ENCODE measurements at places on chromosomes 11 and 22.

- no peak for DNase-seq
Measured at GRCh38 chr11:120137611-120138521, at the start of gene TRIM29. TSS of gene TRIM29 (minus strand) at chr11:120138113. CDS start at chr11:120138031, 82 bp downstream.

GRCh38 chr11:43874078-43874477 lies 6.6 kb upstream of the ALKBH3 start:
- no peak for DNase-seq

- DNase-seq: no peak
Measured at GRCh38 chr11:32344946-32345345, 90.4 kb downstream of the WT1 start.

- no peak for DNase-seq
Measured at GRCh38 chr11:70145071-70145470, 58.0 kb upstream of the FADD start.

DNA sequence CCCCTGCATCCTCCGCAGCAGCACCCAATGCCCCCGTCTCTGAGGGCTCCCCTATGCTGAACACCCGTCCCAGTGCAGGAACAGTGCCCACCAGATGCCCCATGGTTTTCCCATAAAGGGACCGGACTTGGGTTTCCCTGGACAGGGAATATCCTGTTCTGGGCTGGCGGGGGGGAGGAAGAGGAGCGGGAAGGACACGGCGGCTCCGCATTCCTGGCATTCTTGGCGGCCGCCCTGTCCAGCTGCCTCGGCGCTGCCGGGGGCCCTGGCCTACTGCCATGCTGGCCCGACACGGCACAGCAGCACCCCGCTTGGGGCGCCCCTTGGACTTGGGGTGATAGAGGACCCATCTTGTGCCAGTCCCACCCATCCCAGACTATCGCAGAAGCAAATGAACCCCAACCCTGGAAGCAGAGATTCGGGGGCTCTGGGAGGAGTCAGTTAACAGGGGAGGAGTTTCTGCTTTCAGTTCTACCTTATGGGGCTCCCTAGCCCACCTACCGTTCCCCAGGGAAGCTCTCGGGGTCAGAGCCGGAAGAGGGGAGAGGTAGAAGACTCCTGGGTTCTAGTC lies 23.7 kb upstream of the CBX7 start:
- DNase-seq: no peak

DNA sequence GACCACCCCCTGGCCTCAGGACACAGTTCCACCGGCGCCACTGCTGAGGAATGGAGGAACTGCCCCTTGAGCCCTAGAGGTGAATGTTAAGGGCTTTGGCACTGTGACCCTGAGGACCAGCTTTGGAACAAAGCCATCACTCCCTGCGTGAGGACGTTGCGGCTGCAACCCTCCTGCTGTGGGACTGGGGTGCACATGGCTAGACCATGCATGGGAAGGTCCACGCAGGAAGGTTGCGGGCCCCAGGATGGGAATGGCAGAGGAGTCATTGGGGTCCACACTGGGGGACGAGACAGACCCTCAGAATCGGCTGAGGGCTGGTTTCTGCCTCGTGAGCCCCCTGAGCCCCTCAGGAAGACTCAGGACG lies 6.4 kb upstream of the ADORA2A start:
- DNase-seq: no peak

DNA sequence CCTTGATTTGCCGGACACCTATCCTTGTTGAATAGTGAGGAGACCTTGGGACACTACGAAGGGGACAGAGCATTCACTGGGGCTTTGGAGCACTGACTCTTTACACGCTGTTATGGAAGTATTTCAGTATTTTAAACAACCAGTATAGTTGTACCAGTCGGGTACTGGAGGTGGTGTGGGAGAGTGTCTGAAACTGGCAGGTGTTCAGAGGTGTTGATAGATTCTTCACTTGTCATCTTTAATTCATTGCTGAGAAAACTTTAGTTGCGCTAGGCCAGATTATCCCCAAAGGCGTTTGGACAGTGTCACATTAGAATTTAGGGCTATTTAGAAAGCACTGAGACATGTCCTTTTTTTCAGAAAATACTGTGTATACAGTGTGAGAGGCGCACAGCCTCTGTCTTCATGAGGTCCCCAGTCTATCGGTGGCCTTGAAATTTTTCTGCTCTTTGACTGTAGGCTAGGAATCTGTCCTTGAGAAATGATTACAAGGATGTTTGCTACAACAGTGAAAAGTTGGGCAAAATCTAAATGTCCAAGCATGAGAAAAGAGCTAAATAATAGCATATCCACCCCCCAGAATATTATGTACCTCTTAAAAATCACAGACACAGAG lies 69.7 kb downstream of the TEAD1 start:
- DNase-seq: no peak

DNA sequence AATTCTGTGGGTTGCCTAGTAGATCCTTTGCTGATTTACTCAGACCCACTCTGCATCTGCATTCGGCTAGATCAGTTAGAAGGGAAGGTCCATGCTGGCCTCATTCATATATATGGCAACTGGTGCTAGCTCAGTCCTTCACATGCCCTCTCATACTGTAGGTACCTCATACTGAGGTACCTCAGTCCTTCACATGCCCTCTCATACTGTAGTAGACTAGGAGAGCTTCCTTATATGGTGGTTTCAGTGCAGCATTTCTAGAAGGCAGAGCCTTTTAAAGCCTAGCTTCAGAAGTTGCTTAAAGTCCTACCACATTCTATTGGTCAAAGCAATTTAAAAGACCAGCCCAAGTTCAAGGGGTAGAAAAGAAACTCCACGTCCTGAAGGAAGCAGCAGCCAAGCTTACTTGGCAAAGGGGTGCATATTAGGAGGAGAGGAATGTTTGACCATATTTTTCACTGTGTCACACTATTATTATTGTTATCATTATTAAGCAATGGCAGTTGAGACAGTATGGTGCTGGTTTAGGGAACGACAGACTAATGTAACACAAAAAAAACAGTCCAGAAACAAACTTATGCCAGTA lies 356.4 kb downstream of the DYNC2H1 start:
- DNase-seq: no peak

DNA sequence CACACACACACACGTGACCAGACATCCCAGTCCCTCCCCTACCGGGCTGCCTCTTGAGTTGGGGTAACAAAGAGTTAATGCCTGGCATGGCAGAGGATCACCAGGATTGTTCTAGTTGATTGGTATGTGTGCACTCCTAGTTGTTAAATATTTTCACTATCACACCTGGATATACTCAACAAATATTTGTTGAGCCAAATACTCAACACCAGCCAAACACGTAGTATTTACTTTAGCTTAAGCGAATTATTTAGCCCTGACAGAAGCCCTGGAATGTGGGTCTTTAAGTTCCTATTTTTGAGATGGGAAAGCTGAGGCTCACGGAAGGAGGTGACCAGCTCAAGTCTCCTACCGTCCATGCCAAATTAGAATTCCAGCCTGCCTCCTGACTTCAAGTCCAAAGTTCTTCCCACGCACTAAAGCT lies 10.5 kb downstream of the CD3E start:
- DNase-seq: no peak

DNA sequence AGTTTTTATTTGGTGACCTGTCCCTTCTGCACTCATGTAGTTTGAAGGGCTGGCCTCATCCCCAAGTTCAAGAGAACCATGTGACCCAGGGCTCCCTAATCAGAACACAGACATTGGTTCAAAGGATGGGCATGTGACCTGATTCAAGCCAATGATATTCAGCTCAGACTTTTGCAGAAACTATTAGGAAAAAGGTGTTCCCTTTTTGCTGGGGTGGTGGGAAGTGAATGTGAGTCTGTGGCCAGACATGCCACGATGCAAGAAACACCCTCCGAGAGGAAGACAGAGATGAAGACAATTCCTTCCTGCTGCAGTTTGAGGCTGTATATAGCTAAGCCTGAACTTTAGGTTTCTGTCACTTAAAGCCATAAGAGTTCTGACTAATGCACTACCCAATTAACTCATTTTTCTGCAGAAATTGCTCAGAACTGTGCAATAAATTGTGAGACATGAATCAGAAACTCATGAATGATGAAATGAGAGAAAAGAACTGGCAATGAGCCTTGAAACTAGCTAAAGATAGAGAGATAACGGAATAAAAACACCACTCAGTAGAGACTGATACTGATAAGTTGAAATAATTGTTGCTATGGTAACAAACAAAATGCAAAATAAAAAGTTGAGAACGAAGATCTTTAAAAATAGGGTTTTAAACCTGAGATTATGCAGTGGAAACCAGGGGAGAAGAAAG lies 9.2 kb upstream of the MAPK1 start:
- no peak for DNase-seq

DNA sequence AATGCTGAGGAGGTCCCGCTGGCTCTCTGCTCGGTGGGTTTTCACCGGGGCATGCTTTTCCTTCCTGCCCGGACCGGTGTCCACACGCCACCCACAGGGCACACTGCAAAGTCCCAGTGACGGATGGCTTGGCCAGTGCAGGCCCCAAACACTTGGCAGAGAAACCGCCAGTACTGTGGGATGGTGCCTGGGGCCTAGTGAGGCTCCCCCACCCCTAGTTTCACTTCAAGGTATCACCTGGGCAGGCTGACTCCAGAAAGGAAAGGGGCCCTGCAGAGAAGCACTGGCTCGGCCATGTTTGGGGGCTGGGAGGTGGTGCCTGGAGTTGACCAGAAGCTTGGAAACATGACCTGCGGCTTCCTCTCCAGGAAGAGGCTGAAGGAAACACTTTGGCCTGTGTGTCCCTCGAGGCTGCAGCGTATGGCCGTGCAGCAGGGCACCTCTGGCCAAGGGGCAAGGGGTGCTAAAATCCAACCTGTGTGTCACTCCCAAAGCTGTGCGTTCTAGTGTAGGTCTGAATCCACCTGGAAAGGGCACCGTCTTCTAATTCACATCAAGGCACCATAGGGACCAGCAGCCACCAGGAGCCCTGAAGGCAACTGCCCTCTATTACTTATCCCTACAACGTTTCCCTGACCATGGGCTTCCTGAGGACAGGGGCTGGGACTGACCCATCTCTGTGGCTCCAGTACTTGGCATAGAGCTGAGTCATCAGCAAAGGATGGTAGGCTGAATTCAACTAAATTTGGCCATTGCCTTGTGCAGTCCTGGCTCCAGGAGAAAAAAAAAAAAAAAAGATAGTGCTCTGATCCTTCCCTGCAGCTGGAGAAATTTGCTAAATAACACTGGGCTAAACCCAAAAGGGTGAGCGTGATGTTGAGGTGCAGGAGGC lies 22.6 kb downstream of the TPBGL start:
- no peak for DNase-seq

DNA sequence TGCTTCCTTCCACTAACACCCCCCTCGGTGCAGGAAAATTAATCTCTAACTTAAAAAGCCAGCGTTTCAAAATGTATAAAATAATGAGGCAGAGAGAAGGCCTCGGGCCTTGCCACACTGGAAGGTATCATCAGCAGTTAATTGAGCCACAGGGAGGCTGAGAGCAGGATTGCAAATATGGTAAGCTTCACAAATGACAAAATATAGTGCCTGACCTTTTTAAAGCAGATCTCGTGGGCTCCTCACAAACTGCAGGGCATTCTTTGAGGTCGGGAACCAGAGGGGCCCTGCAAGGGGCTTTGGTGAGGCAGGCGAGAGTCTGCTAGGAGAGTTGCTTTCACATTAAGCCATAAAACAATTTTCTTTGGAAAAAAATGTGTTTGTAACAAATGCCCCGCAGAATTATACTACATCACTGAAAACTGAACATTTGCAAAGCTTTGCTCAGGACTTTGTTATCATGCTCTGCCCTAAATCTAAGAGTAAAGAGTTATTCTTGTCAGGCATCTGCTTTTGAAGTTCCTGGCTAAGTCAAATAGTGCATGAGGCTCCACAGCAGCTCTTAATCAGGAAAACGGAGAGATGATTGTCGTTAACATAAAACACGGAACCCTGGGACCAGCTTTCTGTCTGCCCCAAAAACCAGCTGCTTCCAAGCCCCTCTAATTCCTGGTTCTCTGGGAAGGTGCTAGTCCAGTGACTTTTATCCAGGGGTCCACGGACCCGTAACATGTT lies 61.4 kb upstream of the SYT13 start:
- DNase-seq: no peak

DNA sequence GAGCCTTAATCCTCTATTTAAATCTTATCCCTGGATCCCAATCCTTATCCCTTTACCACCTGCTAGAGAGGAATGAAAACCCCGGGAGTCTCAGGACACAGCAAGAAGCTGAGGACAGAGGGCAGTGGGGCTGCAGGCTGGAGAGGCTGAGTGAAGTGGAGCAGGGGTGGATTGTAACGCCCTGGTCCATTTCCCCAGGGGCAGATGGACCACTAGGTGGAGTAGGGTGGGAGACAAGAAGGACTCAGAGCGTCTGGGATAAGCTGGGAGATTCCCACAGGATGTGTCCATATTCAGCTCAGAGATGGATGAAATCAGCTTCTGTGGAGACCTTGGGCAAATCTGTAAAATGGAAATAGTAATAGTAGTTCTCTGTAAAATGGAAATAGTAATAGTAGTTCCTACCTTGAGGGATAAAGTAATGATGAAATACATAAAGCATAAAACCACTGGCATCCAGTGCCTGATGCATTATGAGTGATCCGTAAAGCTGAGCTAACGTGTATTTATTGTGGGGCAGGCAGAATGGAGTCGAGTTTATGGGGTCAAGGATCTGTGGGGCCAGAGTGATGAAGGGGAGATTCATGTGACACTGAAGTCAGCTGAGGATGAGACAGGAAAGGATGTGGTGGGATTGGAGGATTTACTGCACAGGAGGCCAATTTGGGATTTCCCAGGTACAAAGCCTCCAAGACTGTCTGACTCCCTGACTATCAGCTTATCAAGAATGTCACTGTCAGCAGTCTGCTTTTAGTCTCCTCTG lies 1.9 kb upstream of the ROBO4 start:
- DNase-seq: no peak

DNA sequence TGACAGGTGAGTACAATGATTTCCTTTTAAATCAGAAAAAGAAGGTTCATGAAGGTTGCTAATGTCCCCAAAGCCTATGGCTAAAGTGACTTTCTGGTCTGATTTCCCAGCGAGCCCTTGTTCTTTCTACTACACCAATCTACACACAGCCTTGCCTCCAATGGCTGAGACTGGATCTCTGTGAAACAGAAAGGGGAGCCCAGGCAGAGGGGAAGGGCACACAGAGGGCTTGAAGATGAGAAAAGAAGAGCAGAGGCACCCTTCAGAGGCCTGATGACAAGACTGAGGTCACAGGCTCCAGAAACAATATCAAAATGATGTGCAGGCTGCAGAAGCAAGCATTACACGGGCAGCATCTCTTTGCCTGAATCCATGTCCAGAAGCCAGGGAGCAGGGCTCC lies 1.5 kb downstream of the SYN3 start:
- DNase-seq: no peak

- peak; percentile 16 for DNase-seq
Measured at GRCh38 chr11:20631519-20632168, 32.2 kb downstream of the SLC6A5 start.

- DNase-seq: no peak
Measured at GRCh38 chr22:29693161-29693560, 26.6 kb upstream of the CABP7 start.

GRCh38 chr11:127454856-127455255 lies 454.3 kb upstream of the KIRREL3 start:
- peak; percentile 75 for DNase-seq

GRCh38 chr11:2035382-2035781 lies 37.7 kb upstream of the H19 start:
- DNase-seq: no peak

DNA sequence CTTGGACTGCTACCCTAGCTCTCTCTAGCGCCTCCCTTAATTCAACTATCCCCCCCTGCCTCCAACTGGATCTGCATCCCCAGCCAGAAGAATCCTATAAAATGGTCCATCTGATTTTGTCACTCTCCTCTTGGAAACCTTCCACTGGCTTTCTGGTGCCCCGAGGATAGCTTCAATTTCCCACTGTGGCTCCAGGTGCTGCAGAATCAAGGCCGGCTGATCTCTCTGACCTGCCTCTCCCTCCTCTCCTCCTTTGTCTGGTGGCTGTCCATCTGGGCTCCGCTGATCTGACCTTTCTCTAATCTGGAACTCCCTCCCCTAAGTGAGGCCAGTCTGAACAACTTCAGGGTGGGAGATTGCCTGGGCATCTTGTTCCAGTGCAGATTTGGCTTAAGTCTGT lies 6.1 kb upstream of the GRK3 start:
- DNase-seq: no peak
